Stomach (tissue), 19 donors: ENCODE measurements at places on chromosomes 3 and 15. TPM values are rescaled to one million over a fixed set of nuclear protein-coding genes. Genes with fewer than 3 reads are reported as not detected.
A peak's percentile ranks its signal among the peaks of the same experiment; 100 is the strongest.

Gene ACTRT3
- 1.4 TPM for total RNA-seq

Gene CXCR6
- not detected for total RNA-seq

Gene GOLGA6L25
- total RNA-seq: not detected

Gene FBXO40
- total RNA-seq: not detected

Gene SLC6A20
- 0.14 TPM for total RNA-seq

Gene SPINK8
- total RNA-seq: not detected

Gene STAC
- total RNA-seq: not detected

Gene CYP8B1
- total RNA-seq: not detected

GRCh38 chr3:112136959-112137693 lies 4.1 kb upstream of the GCSAM start:
- H3K27me3 ChIP-seq: no peaks in the 10 kb centered on the region
- peaks cover 10% of the 10 kb centered on the region for H3K4me1 ChIP-seq
- no peak overlapping the region for H3K4me3 ChIP-seq
- H3K36me3 ChIP-seq: no peaks in the 10 kb centered on the region
- H3K27ac ChIP-seq: no peak overlapping the region
- DNase-seq: peak; percentile 81

DNA sequence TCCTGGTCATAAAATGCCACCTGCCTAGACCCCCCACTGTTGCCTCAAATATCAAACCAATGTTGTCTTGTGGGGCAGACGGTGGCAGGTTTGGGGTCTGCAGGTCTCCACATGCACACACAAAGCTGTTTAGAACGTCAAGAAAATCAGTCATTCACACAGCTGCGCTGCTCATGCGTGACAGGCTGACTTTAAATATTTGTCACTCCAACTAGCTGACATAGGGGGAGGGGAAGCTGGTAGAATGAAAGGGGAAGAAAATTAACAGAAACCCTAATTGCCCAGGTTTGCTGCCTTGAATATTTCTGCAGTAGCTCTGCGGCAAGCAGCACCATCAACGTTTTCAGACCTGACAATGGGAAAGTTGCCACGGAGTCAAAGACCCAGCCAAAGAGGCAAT lies 201.8 kb downstream of the ABHD5 start:
- DNase-seq: no peak
- no peak overlapping the region for H3K27ac ChIP-seq
- no peak overlapping the region for H3K4me3 ChIP-seq
- no peaks in the 10 kb centered on the region for H3K36me3 ChIP-seq

GRCh38 chr15:74108111-74108510 lies 22.3 kb upstream of the ISLR2 start:
- H3K4me1 ChIP-seq: no peaks in the 10 kb centered on the region
- no peak overlapping the region for H3K4me3 ChIP-seq
- H3K27ac ChIP-seq: no peak overlapping the region
- H3K27me3 ChIP-seq: peaks cover 9% of the 10 kb centered on the region
